CD4-positive, alpha-beta T cell treated with Interleukin-15 for 1 hour (primary cell): ENCODE measurements at places on chromosomes 6 and 20.

- no peak for DNase-seq
Measured at GRCh38 chr6:125526007-125526720, 223.3 kb upstream of the HEY2 start.

- peak; percentile 51 for DNase-seq
Measured at GRCh38 chr6:111087871-111088667, 766 bp downstream of the SLC16A10 start.

- DNase-seq = no peak
Measured at GRCh38 chr6:44302856-44303255, 10.3 kb downstream of the AARS2 start.

DNA sequence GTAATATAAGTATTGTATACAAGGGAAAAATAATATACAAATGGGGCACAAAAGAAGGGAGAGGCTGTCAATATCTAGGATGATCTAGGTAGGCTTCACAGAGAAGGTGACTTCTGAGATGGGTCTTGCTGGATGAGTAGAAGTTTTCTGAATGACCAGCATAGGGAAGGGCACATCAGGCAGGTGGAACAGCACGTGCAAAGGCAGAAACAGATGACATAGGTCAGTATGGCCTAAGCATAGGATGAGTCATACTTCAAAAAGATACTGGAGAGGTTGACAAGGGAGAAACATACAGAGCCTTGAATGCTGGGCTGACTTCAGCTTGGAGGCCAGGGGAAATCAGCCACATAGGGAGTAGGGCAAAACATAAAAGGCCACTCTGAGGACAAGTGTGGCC lies 31.9 kb upstream of the SIRPA start:
- DNase-seq = no peak

- no peak for DNase-seq
Measured at GRCh38 chr20:32487381-32487780, 97.8 kb downstream of the NOL4L start.

DNA sequence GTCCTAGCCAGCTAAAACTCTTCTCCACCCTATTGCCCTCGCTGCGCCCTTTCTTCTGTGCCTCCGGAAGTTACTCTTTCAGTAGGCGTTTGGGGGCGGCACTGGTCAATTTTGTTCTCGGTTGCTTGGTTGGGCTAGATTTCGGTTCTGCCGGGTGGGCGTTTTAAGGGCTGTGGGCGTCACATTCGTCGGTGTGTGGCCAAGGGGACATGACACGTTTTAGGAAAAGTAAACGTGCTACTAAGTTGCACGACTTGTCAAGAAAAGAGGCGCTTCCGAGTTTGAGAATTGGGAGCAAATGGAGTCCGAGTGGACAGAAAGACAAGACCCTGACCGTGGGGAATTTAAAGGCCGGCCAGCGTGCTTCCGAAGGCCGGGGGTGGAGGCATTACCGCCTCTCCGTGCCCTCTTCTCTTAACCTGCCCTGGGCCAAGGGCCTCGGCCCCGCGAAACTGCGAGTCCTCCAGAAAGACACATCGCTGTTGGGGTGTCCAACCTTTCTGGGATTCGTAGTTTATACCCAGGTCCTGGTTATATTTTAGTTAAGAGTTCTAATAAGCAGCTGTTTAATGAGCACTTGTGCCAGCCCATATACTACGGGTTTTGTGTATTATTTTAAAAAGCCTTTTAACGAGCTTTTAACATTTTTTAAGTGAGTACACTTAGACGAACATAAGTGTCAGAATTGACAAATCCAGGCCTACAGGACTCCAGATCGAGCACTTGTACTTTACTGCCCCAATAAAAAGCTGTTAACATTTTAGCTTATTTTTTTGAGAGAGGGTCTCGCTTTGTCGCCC lies 664 bp upstream of the BAG6 start:
- DNase-seq = peak; percentile 91

GRCh38 chr6:2781685-2782355 lies 16.6 kb downstream of the WRNIP1 start:
- DNase-seq = no peak

- DNase-seq = no peak
Measured at GRCh38 chr6:166581091-166581511, 5.4 kb downstream of the RAMACL start.

DNA sequence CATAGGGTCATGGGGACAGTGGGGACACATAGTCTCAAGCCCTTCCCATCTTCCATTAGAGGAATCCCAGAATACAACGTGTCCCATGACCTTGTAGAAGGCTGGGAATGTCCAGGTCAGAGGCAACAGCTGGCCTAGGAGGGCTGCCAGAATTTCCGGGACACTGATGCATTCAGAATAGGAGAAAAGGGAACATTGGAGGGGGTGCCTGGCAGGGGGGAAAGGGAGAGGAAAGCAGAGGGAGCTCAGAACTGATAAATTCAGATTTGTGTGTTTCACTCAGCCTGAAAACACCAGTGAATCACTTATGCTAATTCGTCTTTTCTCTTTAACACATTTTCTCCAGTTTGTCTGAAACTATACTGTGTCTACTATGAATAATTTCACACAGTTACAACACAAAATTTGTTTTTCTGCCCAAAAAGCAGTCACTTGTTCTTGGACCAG lies 35.5 kb upstream of the BMP2 start:
- DNase-seq = no peak

DNA sequence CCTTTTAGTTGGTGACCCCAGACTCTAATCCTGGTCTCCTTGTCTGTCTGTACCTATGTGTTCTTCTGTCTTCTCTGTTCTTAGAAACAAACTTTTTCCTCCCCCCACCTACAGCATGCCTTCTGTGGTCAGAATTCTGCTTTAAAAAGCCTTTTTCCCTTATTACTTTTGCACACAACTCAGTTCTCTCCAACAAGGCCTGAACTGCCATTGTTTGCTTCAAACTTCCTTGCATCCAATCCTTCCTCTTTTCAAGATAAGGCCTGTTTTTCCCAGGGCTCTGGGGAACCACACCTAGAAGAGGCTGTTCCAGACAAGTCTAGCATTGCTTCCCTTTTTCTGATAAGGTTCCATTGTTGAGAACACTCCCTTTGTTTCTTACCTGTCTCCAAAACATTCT lies 22.2 kb upstream of the NCOA3 start:
- no peak for DNase-seq

DNA sequence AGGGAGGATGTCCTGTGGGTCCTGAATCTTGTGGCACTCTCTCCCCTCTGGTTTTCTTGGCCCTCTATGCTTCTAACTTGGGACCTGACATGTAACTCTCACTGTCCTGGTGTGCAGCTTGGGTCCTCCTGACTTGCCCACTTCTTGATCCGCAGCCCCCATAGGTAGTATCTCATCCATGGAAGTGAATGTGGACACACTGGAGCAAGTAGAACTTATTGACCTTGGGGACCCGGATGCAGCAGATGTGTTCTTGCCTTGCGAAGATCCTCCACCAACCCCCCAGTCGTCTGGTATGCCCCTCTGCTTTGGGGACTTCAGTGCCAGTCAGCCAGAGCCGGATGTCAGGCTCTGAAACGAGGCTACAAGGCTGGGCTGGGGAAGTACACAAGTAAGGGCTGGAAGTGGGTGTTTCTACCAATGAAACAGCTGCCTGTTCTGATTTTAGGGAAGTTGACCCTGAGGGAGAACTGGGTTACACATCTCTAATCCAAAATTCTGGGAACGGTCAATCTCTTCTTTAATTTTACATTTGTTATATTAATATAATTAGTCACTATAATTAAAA lies 641 bp downstream of the DBNDD2 start:
- peak; percentile 30 for DNase-seq

DNA sequence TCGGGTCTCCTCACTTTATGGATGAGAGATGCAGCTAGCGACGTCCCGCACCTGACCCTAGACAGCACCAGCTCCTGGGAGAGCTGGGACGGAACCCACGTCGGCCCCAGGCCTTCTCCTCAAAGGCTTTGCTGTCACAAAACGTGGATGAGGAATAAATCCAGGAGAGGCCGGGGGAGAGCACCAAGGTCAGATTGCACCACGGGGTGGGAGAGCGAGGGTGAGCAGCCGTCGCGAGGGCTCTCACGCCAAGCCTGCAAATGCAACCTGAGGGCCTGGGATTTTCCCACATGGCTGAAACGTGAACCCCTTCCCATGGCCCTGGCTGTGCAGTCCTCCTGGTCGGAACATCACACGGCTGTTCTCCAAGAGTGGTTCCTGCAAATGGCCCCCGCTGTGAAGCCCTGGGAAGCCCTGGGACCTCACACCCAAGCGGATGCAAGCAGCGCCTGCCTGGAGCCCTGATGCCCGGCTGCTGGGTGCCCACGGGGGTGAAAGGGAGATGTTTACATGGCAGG lies 45.3 kb downstream of the DLL1 start:
- DNase-seq = peak; percentile 12

DNA sequence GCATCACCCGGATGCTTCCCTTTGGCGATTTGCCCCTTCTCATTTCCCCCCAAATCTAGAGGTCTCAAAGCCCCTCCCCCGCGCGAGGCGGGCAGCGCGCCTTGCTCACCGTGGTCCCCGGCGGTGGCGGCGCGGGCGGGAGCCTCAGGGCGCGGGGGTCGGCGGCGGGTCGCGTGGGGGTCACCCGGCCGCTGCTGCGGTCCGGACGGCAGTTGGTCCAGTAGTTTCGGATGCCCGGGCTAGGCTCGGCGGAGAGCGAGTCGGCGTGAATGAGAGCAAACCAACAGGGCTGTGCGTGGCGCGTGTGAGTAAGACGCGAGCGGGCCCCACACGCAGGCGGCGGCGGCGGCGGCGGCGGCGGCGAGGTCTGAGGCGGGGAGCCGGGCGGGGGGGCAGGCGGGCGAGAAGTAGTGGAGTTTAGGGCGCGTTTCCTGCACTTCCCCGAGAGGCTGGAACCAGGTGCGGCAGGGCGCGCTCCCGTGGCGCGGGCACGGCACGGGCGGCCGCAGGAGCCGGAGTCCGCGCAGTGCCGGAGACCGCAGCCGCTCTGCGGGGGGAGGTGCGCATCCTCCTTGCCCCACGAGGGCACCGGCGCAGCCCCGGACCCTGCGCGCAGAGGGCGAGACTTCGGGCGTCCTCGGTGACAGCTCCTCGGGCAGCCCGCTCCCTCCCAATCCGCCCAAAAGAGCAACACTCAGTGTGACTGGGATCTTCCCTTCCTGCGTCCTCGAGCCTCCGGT lies 567 bp downstream of the HS3ST5 start:
- no peak for DNase-seq

GRCh38 chr6:52550014-52550575 lies 26.8 kb downstream of the TRAM2 start:
- DNase-seq = no peak

- no peak for DNase-seq
Measured at GRCh38 chr6:56169366-56169765, 78.0 kb downstream of the COL21A1 start.

GRCh38 chr6:139712830-139713229 lies 338.4 kb upstream of the CITED2 start:
- no peak for DNase-seq

GRCh38 chr6:101392586-101393230 lies 800 bp upstream of the GRIK2 start:
- no peak for DNase-seq

GRCh38 chr20:63602321-63602720 lies 24.6 kb downstream of the GMEB2 start:
- no peak for DNase-seq

DNA sequence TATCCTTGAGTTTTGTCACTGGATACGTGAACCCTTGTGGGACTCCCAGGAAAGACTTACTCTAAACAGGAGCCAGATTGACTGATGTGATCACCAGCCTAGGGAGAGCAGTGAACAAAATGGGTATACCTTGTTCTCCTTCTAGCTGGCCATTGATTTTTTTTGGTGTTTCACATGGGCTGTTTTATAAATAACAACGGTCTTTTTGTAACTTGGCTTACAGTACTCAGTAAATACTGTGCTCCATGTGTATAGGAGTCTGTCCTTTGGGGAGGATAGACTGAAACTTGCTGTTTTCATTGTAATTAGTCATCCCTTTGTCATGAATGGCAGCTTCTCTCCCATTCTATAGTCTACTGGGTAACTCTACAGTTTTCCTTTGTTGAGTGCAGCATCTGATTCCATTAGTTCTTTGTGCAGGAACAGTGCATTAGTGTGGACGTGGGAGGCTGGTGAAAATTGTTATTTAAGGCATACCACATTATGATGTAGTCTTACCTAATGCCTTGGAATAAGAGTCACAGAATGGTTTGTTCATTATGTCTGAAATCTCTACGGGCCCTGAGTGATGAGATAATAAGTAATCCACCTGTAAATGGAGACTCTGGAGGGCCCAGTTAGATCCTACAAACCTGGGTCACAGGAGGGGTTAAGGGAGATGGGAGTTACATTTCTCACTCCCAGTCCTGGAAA lies 89.5 kb downstream of the TIAM2 start:
- no peak for DNase-seq

- no peak for DNase-seq
Measured at GRCh38 chr6:38738261-38738660, 23.1 kb downstream of the DNAH8 start.

- no peak for DNase-seq
Measured at GRCh38 chr6:27547157-27548075, 74.5 kb upstream of the ZNF184 start.

DNA sequence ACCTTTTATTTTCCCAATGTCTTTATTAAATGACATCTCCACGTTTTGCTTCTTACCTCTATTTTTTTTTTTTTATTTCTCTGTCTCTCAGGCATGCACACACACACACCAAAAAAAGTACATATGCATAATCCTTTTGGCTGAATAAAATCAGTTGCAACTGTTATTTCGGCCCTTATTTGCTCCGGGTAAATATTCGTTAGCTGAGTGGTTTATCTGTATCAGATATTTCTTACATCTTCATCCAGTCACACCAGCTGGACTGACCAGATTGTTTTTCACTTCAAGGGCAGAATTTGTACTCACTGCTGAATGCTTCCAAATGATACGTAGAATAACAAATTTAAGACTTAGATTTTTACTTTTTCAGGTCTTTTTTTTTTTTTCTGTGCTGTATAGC lies 45.5 kb downstream of the PTPN1 start:
- DNase-seq = no peak

DNA sequence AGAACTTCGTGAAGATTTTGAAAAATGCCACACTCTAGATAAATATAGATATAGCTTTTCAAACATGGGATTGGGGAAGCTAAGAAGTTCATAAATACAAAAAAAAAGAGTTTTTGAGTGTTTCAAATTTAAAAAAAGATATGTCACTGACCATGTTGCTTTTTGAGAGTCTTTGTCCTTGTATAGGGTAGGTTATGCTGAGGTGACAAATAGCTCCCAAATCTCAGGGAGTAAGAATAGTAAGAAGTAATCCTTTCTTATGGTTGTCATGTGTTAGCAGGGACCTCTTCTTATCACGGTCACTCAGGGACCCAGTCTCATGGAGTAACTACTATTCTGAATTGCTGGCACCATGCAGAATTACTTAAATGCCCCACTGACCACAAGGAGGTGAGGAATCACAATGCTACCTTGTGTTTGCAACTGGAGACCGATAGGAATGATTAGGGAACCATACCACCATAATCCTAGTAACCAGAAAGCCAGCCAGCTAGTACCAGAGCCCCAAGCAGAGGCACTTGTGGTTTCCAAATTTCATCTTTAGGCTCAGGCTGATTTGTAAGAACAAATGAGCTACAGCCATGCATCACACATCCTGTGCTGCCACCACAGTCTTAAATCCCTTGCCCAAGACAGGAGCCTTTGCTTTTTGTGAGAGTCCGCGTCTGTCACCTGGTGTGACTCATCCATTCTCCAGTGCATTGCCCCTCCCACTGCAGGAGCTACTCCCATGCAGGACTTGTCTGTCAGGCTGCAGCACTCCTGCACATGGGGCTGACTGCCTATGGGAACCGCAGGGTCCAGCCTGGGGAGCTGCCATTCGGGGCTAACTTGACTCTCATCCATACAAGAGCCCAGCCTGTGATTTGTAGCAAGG lies 42.4 kb upstream of the ADGRF4 start:
- DNase-seq = no peak

- peak; percentile 26 for DNase-seq
Measured at GRCh38 chr6:1535295-1535694, 74.4 kb upstream of the FOXC1 start.

GRCh38 chr20:8523684-8524083 lies 391.6 kb downstream of the PLCB1 start:
- DNase-seq = no peak
